IMR-90 (cell line): ENCODE measurements at places on chromosomes 3 and 15. TPM values are rescaled to one million over a fixed set of nuclear protein-coding genes. Genes with fewer than 3 reads are reported as not detected.

GRCh38 chr3:143389388-143389787 is 269.8 kb downstream of the CHST2 start:
- DNase-seq: no peak

- DNase-seq: no peak
Measured at GRCh38 chr3:193240436-193240849, 579 bp upstream of the PLAAT1 start.

DNA sequence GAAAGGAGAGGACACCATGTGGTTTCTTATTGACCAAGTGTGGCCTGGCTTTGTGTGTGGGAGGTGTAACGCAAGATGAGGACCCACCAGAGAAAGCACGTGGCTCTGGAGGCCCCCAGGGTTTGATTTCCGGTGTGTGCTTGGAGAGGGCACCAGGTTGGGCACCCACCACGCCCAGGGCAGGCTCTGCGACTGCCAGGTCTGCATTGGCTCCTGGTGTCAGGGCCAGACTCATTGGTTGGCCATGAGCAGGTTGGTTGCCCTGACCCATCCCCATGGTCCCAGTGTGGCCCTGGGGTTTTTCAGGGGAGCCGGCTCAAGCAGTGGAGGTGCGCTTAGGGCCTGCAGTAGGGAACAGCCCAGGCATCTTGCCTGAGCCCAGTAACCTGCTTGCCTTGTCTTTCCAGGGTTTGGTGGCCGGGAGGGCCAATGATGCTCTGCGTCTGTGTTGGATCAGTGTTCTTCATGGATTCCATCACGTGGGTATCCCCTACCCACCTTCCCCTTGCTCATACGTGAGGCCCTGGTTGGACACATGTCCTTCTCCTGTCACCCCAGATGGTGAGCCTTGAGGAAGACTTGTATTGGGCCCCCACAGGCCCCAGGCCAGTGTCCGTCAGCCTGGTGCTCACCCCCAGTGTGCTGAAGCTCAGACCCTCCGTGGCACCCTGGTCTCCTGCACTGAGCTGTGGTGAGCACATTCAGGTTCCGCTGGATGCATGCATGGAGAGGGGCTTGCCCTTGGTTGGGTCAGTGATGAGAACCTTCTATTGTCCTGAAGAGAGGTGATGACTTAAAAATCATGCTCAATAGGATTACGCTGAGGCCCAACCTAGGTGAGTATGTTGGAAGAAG is 193.9 kb downstream of the UBE3A start:
- no peak for DNase-seq

DNA sequence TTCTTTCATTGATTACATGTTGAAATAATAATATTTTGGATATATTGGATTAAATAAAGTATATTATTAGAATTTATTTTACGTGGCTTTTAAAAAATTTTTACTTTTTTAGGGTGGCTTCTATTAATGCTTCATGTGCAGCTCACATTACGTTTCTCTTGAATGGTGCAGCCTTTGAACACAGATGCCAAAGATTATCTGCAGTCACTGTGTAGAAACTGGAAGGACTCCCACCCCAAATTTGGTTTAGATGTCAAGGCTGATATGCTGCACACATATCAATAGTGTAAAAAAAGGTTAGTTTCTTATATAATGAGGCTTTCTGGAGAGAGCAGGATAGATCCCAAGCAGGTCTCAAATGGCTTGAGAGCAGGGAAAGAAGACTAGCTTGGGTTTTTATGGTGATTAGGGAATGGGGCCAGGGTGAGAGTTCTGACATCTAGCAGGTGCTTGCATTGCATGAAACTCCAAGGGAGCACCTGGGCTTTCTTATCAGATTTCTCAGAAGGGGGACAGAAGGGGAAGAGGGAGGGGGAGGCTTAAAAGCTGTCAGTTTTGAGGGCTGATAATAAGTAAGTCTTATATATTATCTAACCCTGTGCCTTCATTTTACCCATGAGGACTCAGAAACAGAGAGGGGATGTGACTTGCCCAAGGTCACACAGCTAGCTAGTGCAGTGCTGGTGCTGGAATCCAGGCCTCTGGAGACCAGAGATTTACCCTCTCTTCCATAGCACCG is 89.6 kb downstream of the CHST2 start:
- no peak for DNase-seq

DNA sequence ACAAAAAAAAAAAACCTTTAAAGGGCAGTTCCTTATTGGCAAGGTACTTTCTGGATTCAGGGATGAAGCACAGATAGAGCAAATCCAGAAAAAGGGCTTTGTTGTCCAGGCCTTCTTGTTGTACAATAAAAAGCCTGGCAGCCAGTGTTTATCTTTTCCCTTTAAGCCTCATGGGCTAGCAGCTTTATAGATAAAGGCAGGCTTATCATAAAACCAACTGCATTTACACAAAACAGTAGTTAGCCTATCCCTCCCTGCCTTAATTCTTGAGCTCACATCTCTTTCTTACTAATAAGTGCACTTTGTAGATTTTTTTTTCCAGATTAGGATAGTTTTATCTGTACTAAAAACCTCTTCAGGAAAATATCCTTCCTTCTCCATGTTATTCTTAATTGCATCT is 662.8 kb upstream of the CCDC54 start:
- no peak for DNase-seq

Gene ACY1
- total RNA-seq: 21.1 and 22.0 TPM in 2 replicates

Gene ZNF445
- total RNA-seq: 6.3 and 6.4 TPM in 2 replicates
